NCI-H187 (cell line): ENCODE measurements at places on chromosomes 3 and 15.

DNA sequence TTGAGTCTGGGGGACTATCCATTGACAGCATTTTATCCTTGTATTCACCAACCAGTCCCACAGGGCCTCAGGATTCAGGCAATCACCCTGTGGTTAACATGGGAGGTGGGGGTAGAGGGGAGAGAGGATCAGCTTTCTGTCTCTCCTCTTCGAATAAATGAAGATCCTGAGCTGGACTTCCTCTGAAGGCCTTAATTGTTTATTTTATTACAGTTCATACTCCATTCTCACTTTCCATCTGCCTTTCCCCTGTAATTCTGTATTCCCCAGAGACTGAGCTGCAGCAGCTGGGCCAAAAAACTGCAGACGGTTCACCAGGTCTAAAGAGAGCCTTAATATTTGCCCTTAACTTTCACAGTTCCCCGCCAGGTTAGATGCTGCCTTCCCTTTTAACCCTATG lies 11.9 kb downstream of the TAGLN3 start:
- no peak for DNase-seq

- DNase-seq: no peak
Observed at GRCh38 chr3:153289334-153289808, 127.3 kb downstream of the RAP2B start.

- no peak for DNase-seq
Observed at GRCh38 chr3:128269006-128269775, 115.9 kb downstream of the EEFSEC start.

GRCh38 chr15:81281766-81282605 lies 42.0 kb downstream of the STARD5 start:
- no peak for DNase-seq

DNA sequence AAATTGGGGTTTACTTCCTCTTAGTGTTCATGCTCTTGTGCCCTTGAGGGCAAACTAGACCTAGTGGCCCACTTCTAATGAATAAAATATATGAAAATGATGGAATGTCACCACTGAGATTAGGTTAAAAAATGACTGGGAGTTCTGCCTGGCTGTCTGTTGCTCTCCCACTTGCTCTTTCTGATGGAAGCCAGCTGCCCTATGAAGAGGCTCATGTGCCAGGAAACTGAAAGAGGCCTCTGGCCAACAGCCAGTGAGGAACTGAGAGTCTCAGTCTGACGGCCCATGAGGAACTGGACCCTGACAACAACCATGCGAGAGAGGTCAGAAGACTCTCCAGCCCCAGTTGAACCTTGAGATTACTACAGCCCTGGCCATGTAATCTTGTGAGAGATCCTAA lies 107.1 kb upstream of the FHIT start:
- DNase-seq: no peak
